ENCODE measurements at places on chromosomes 4 and X. TPM values are rescaled to one million over a fixed set of nuclear protein-coding genes. Genes with fewer than 3 reads are reported as not detected.
A peak's percentile ranks its signal among the peaks of the same experiment; 100 is the strongest.

Gene SATL1
- total RNA-seq: not detected

Gene SLC49A3
- 15.7 TPM for total RNA-seq

Gene GCNA
- total RNA-seq: 2.8 TPM

Gene NR3C2
- total RNA-seq: 24.1 TPM

Gene ADGRG4
- not detected for total RNA-seq

Gene EXOC1L
- total RNA-seq: not detected

Gene ODAM
- total RNA-seq: not detected

Gene KCTD8
- not detected for total RNA-seq

- DNase-seq: no peak
- H3K36me3 ChIP-seq: no peaks in the 10 kb centered on the region
- no peaks in the 10 kb centered on the region for H3K4me1 ChIP-seq
- no peak overlapping the region for H3K4me3 ChIP-seq
These were observed 137.1 kb downstream of the RELL1 start for GRCh38 chr4:37549041-37549440.

DNA sequence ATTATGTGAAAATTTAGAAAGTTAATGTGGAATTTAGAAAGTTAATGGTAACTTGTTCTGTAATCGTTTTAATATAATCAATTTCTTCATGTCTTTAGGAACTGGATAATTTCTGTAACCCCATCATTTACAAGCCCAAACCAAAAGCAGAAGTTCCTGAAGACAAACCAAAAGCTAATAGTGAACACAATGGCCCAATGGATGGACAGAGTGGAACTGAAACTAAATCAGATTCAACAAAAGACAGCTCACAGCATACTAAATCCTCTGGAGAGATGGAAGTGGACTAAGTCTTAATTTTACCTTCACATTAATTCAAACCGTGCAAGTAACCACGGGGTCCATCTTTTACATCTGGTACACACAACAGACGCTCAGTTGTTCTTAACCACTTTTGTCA, 48.1 kb upstream of the PLK4 start:
- no peak for DNase-seq
- H3K36me3 ChIP-seq: no peaks in the 10 kb centered on the region
- no peaks in the 10 kb centered on the region for H3K4me1 ChIP-seq
- no peak overlapping the region for H3K27ac ChIP-seq
- no peak overlapping the region for H3K4me3 ChIP-seq
- no peaks in the 10 kb centered on the region for H3K27me3 ChIP-seq

GRCh38 chrX:47129157-47129898, 15.2 kb downstream of the NDUFB11 start:
- H3K27ac ChIP-seq: peak overlapping the region; percentile 88
- H3K36me3 ChIP-seq: no peaks in the 10 kb centered on the region
- no peaks in the 10 kb centered on the region for H3K4me1 ChIP-seq
- peak; percentile 91 for DNase-seq

DNA sequence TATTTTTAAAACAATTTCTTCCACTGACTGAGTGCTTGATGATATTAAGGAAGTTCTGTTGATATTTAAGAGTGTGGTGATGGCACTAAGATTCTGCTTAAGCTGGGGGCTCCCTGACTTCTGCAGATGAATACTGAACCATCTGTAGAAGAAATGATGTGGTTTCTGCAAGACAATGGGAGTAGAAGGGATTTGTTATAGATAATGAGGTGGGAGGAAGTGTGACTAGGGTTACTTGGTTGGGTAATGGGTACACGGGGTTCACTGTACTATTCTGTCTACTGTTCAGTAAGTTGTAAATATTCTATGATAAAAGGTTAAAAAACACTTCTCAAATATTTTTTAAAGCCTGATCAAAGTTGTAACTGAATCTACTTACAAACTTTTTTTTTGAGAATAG, 60.9 kb upstream of the TXK start:
- H3K27me3 ChIP-seq: no peaks in the 10 kb centered on the region
- no peak overlapping the region for H3K27ac ChIP-seq
- no peak for DNase-seq
- H3K4me1 ChIP-seq: no peaks in the 10 kb centered on the region

DNA sequence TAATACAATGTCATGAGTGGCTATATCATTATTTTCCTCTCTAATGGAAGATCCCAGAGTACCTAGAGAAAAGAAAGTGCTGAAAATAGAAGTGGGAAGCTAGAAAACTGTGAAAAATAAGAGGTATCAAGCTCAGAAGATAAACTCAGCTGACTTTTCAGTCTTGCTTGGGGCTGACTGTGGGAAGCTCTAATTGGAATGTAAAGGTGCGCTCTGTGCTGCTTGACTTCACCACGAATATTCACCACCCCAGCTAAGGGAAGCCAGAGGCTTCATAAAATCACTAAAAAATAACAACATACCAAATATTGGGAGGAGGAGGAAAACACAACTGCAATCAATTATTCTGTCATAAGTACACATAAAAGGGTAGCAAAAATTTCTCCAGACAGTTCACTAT, 25.1 kb downstream of the NDST3 start:
- no peaks in the 10 kb centered on the region for H3K27me3 ChIP-seq
- H3K4me3 ChIP-seq: no peak overlapping the region
- no peaks in the 10 kb centered on the region for H3K36me3 ChIP-seq
- no peaks in the 10 kb centered on the region for H3K4me1 ChIP-seq

DNA sequence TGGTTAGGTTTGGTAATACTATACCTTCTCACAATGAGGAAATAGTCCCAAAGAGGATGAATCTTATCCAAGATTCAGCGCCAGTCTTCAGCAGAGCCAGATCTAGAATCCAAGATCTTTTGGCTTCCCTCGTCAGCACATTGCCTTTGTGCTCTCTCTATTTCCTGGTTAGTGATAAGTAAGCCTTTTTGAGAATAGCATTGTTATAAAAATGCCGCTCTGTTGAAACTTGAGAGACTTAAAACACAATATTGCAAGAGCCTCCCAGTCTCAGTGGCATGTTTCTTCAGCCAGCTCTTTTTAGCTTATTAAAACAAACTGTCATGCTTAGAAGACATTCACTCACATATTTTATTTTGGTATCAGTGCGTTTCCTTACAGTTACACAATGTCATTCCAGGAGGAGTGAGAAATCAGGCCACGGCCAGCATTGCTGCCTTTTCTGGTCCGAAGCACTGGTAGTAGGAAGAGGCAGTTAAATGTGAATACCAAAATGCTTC, 141.4 kb downstream of the KLHL8 start:
- H3K36me3 ChIP-seq: no peaks in the 10 kb centered on the region
- peaks cover 38% of the 10 kb centered on the region for H3K4me1 ChIP-seq
- peak overlapping the region; percentile 13 for H3K27ac ChIP-seq

- peak overlapping the region; percentile 79 for H3K27ac ChIP-seq
- H3K27me3 ChIP-seq: no peaks in the 10 kb centered on the region
- peak overlapping the region; percentile 66 for H3K4me3 ChIP-seq
- H3K36me3 ChIP-seq: no peaks in the 10 kb centered on the region
These were observed 752 bp downstream of the FRAS1 start for GRCh38 chr4:78057600-78058550.

DNA sequence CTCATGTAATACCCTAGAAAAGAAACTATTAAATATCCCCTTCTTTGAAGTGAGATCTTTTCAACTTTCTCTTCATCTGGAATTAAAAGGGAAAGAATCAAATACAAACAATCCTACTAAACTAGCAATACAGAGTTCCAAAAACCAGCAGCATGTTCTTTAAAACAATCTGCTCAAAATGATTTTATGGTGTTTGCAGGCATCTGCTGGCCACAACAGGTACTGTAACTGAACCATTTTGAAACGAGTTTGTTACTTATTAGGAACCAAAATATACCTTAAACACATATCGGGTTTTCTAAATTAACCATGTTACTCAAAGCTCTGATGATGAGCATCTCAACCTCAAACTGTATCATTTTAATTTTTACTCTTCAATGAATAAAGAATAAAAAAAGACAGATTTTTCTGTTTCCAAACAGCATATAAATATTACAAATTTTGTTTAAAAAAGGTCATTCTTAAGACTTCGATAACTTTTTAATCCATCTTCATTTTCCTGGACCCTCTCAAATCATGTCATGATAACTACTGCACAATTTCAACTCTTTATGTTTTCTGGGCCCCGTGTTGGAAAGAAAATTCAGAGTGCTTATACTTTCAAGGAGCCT, 56.5 kb downstream of the ARAP2 start:
- H3K27ac ChIP-seq: no peak overlapping the region
- H3K27me3 ChIP-seq: no peaks in the 10 kb centered on the region
- H3K4me3 ChIP-seq: no peak overlapping the region
- H3K4me1 ChIP-seq: no peaks in the 10 kb centered on the region
- peaks cover 4% of the 10 kb centered on the region for H3K36me3 ChIP-seq

- DNase-seq: no peak
- no peaks in the 10 kb centered on the region for H3K36me3 ChIP-seq
These were observed 916.7 kb downstream of the PDHA2 start for GRCh38 chr4:96756584-96756983.

GRCh38 chr4:25835384-25835783, 27.4 kb downstream of the SEL1L3 start:
- DNase-seq: no peak
- no peaks in the 10 kb centered on the region for H3K36me3 ChIP-seq
- H3K27ac ChIP-seq: no peak overlapping the region
- H3K4me3 ChIP-seq: no peak overlapping the region
- H3K4me1 ChIP-seq: no peaks in the 10 kb centered on the region
